Smooth muscle cell of bladder (primary cell): ENCODE measurements at places on chromosomes 2 and 18. TPM values are rescaled to one million over a fixed set of nuclear protein-coding genes. Genes with fewer than 3 reads are reported as not detected.

Gene EIF2AK3
- total RNA-seq: 35.8 and 48.7 TPM in 2 replicates

Gene NPPC
- total RNA-seq: 0.28 and 0.43 TPM in 2 replicates

Gene ABCB11
- not detected in 2 replicates for total RNA-seq

Gene THSD7B
- 0.09 TPM in 1 of 2 replicates, not detected in the other for total RNA-seq

Gene ALPG
- total RNA-seq: not detected in 2 replicates

Gene DSG4
- not detected in 2 replicates for total RNA-seq

Gene POMC
- total RNA-seq: 0.57 and 2.8 TPM in 2 replicates

Gene NGEF
- total RNA-seq: 0.74 and 1.1 TPM in 2 replicates

Gene MATN3
- 1.5 and 3.3 TPM in 2 replicates for total RNA-seq

Gene IL1F10
- total RNA-seq: not detected in 2 replicates

Gene UPP2
- not detected in 2 replicates for total RNA-seq

Gene SGPP2
- total RNA-seq: not detected in 2 replicates

Gene SCYGR4
- total RNA-seq: 0.09 TPM in 1 of 2 replicates, not detected in the other

Gene LIPG
- 12.4 and 19.8 TPM in 2 replicates for total RNA-seq

Gene CRYBA2
- total RNA-seq: not detected in 2 replicates

Gene EPHA4
- total RNA-seq: 26.7 and 39.5 TPM in 2 replicates

Gene NFATC1
- 3.4 and 4.3 TPM in 2 replicates for total RNA-seq

Gene CYP26B1
- 0.14 and 0.18 TPM in 2 replicates for total RNA-seq

Gene DCTN1
- total RNA-seq: 186 and 223 TPM in 2 replicates

Gene MPP4
- total RNA-seq: 0.65 and 1.1 TPM in 2 replicates

Gene SOWAHC
- total RNA-seq: 5.4 and 6.5 TPM in 2 replicates

Gene TTC39C
- 27.5 and 31.3 TPM in 2 replicates for total RNA-seq

Gene FKBP7
- total RNA-seq: 81.6 and 102 TPM in 2 replicates

Gene CIB4
- total RNA-seq: not detected in 2 replicates

Gene PMAIP1
- 3.1 and 6.8 TPM in 2 replicates for total RNA-seq

Gene TFCP2L1
- under 0.01 TPM in 1 of 2 replicates, not detected in the other for total RNA-seq

Gene CHRND
- not detected in 2 replicates for total RNA-seq

Gene LYPD6
- total RNA-seq: 0.18 and 0.57 TPM in 2 replicates

Gene LONRF2
- 0.28 TPM in 2 replicates for total RNA-seq

Gene SERPINB11
- total RNA-seq: not detected in 2 replicates

Gene ATP6V1B1
- 0.18 and 0.71 TPM in 2 replicates for total RNA-seq

Gene MRO
- under 0.01 and 0.18 TPM in 2 replicates for total RNA-seq

Gene PSMA8
- not detected in 2 replicates for total RNA-seq

Gene TMEM163
- not detected in 2 replicates for total RNA-seq

Gene TSHZ1
- total RNA-seq: 4.1 and 4.8 TPM in 2 replicates

Gene ELOA2
- under 0.01 TPM in 1 of 2 replicates, not detected in the other for total RNA-seq

Gene MARCO
- total RNA-seq: not detected in 2 replicates
